ENCODE measurements at places on chromosomes 2 and 18.

DNA sequence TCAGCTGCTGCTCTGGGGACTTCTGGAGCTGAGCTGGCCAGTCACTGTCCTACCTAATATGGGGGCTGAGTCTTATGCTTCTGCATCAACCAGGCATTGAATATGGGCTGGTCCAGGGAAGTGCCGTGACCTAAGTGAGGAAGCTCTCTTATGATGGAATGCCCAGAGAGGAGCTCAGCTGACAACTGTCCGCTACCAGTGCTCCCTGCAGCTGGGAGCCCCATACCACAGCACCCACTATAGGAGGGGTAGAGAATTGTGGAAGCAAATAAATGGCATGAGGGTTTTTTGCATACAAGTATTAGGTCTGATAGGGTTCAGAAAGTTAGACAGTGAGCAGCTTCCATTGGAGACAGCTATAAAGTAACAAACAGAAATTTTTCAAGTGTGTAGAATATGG is 4.5 kb downstream of the TIMM21 start:
- DNase-seq, result no peak

GRCh38 chr2:2648094-2648493 is 317.0 kb upstream of the MYT1L start:
- DNase-seq, result no peak

- no peak for DNase-seq
These were observed 138.8 kb downstream of the MYT1L start for GRCh38 chr2:2192091-2192955.

- DNase-seq, result no peak
These were observed 6.6 kb downstream of the IL1RN start for GRCh38 chr2:113133704-113134598.

DNA sequence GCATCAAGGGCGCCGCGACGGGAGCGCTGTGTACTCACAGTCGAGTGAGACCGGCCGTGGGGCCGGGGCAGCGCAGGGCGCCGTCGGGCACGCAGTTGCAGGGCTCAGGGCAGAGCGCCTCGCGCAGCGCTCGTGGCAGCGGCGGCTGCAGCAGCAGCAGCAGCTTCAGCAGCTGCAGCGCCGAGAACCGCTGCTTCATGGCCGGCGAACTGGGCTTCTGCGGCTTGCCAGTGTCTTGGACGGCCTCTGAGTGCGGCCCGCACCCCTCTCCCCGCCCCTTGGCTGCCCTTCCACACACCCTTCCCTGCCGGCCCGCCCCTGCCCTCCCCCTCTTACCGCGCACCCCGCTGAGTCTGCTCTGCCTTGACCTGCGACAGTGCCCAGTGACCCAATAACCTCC is at the start of gene LHCGR:
Gene LHCGR, minus strand, starts transcription at position 252 of the 400 bp plus-strand sequence. Its CDS starts 53 bp downstream, at position 199.
- no peak for DNase-seq

- no peak for DNase-seq
These were observed 156.7 kb downstream of the KLHL29 start for GRCh38 chr2:23541503-23542229.

GRCh38 chr2:238098901-238099713 is 1.0 kb upstream of the ESPNL start:
- DNase-seq, result no peak

DNA sequence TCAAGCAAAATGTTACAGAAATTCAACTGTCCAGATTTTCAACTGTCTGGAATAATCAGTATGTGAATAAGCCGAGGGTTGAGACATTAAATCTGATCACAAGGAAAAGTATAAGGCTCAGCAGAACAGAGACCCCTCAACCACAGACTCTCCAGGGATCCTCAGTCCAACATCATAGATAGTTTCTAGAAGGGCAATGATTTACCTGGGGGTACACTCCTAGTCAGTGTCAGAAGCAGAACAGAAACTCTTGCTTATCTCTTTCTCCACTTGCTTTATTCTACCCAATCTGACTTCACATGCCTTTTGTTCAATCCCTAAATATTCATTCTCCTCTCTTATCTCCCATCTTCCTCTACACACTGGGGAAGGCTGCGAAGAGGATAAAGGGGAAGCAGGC is 36.4 kb downstream of the ICOS start:
- no peak for DNase-seq

DNA sequence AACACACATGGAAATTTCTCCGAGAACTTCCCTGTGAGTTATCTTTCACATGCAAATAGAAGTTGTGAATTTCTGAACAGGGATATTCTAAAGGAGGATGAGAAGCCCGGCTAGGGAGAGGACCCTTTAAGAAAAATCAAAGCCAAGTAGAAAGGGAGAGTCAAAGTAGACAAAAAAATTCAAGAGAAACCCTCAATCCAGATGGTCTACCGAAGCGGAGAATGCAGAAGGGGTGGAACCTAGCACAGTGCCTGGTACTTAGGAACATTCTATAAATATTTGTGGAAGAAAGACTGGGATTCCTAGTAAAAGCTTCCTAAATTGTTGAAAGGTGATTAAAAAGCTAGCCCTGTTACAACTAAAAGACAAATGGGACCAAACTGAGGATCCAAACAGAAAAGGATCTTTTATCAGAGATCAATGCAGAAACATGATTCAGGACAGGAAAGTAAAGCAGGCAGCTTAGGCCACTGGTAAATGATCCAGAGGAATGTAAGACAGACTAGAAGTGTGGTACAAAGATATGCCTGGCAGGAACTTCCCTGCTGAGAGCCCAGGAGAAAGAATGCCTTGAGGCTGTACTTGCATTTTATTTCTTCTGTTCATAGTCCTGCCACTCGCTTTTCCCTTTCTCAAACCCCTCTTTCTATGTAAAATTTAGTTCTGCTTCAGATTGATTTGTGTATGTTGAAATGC is 19.5 kb upstream of the GLS start:
- no peak for DNase-seq

GRCh38 chr2:197011801-197012641 is 85.5 kb upstream of the PGAP1 start:
- no peak for DNase-seq

DNA sequence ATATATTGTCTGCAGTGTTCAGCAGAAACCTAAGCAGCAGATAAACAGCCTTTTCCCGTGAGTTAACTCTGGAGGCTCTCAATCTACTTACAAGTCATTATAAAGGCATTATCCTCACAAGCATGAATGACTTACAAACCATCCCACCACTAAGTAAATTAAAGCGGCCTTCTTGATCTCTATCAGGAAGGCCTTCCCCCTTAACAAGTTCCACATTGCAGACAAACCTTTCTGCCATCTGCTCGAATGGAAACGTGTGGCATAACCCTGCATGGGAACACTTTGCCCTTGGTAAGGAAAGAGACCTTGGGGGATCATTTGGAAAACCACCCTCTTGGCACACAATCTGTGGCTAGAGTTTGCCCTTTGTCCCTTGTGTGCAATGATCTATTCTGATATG is 199.5 kb downstream of the OSR1 start:
- DNase-seq, result no peak

DNA sequence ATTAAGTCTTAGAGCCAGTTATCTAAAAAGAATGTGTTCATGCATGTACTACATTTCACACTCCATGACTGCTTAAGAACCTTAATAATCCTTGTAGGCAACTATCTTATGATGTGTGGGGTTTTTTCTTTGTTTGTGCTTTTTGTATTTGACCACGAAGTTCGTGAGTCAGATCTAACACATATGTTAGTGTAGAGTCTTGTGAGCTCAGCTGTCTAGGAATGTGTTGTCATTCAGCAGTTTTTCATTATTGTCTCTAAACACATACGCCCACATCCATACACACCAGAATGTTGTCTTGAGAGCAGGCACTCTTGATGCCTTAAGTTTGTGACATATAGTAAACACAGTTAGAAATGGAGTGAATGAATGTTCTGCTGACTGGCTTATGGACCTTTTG is 38.4 kb downstream of the CAB39 start:
- peak; percentile 70 for DNase-seq

GRCh38 chr18:73458186-73458964 is 590.6 kb upstream of the NETO1 start:
- no peak for DNase-seq

GRCh38 chr2:121085801-121086200 is 199.2 kb downstream of the TFCP2L1 start:
- DNase-seq, result no peak

GRCh38 chr2:98768384-98769113 is 37.6 kb upstream of the MGAT4A start:
- DNase-seq, result no peak

DNA sequence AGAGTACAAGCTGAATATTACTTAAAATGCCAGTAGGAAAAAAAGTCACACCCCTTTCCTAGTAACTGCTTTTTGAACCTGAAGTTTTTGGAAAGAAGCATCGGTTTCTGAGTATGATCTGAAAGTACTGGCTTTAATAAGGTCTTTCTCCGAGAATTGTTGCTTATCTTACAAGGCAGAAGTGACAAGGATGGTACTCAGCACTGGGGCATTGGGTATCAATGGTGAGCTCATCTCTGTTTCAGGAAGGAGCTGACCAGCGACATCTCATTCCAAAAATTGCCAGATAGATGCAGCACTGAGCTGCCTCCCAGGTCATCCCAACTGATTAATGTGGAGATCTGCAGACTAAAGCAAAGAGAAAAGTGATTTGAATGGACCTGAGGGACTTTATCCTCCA is 85.4 kb downstream of the FMNL2 start:
- no peak for DNase-seq

GRCh38 chr2:23400703-23401102 is 15.7 kb downstream of the KLHL29 start:
- no peak for DNase-seq

- no peak for DNase-seq
These were observed 26.8 kb upstream of the MC5R start for GRCh38 chr18:13797157-13797611.

GRCh38 chr2:76684756-76685155 is 837.4 kb downstream of the LRRTM4 start:
- no peak for DNase-seq

DNA sequence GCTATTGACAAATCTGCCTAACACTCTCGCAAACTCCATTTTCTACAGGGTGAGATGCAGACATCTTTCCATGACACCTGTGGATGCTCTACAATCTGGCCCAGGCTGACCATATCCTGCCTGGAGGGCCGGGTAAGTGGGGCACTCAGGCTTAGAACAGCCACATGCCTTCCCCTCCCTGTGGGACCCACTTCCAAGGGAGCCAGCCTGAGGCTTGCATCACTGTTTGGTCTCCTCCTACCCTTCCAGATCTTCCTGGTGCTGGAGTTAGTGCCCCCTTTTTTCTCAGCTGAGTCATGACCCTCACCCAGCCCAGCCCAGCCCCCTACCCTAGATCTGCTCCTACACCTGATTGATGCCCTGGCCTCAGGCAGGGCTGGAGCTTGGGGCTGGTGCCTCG is 150.2 kb upstream of the MSH6 start:
- DNase-seq, result no peak

- no peak for DNase-seq
These were observed 114.1 kb downstream of the MMADHC start for GRCh38 chr2:149473521-149473920.

- DNase-seq, result no peak
These were observed 4.4 kb upstream of the KLHL29 start for GRCh38 chr2:23380562-23381065.

DNA sequence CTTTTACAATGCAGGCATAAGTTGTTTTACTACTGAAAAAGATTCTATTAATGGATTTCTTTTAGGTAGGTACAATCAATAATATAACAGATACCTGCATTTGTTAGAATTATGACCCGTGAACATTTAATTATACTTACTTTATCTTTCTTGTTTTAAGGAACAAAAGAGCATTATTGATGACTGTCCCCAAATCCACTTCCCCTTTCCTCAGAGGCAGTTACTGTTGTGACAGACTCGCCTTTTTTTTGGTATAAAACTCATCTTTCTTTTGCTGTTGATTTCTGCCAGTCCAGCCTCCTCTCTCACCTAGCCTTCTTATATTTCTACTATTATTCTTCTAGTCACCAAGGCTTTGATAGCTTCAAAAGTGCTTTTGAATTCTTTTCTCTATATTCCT is 12.1 kb downstream of the ACTR3 start:
- DNase-seq, result no peak

GRCh38 chr18:2410688-2411087 is 160.6 kb downstream of the METTL4 start:
- no peak for DNase-seq

- DNase-seq, result no peak
These were observed 7.9 kb downstream of the PKP4 start for GRCh38 chr2:158464426-158465281.

GRCh38 chr2:181240844-181241243 is 216.3 kb upstream of the ITGA4 start:
- DNase-seq, result no peak

All from HFF-Myc (cell line).